ENCODE measurements at places on chromosomes 11 and 22.

GRCh38 chr22:21569459-21570170 is 2.1 kb downstream of the UBE2L3 start:
- no peak for DNase-seq

- DNase-seq = no peak
Observed at GRCh38 chr11:20078846-20079245, 81.4 kb downstream of the DBX1 start.

DNA sequence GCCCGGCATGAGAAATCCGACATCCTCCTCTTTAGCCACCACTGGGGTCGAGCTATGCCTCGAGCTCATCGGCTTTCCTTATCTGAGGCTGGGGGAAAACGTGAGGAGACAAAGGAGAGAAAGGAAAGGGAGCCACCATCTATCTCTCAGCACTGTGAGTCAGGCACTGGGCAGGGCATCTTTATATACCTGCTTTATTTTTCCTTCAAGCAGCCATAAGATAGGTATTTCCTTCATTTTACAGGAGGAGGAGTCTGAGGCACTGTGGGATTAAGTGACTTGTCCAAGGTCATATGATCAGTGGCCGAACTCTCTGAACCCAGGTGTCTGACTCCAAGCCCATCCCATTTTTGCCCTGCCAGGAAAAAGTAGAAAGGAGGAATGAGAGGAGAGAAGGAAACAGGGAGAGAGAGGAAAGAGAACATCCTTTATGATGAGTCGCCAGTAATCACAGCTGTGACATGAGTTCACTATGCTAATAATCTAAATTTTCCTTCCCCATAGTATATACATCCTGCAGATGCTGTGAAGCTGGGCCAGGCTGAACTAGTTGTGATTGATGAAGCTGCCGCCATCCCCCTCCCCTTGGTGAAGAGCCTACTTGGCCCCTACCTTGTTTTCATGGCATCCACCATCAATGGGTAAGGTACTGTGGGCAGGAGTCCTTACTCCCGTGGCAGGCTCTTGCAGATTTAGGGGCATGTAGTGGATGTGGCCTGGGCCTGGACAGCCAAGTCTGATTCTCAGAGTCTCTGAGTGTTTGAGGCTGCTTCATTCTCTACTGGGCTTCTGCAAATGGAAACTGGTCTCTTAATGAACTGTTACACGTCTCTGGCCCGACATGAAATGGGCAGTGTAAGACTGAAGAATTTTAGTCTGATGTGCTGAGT is 21.8 kb downstream of the NAT10 start:
- no peak for DNase-seq

DNA sequence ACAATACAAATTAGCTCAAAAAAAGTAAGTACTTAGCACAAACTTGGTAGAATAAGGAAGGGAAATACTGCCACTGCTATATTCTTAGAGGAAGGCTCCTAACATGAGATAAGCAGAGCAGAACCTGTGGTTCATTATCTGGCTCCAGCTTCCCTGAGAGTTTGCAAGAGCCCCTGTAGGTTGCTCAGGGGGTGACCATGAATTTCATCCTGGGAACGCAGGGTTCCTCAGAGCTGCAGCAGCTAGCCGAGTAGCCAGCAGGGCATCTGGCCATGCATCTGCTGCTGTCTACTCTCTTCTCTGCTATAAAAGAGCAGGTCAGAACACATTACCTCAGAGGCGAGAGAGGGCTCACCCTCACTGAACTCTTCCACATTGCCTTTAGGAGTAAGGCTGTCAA is 67.3 kb downstream of the TRPC6 start:
- DNase-seq = no peak

GRCh38 chr11:9533736-9534473 is 39.6 kb upstream of the WEE1 start:
- no peak for DNase-seq

GRCh38 chr22:27323661-27324060 is 477.9 kb downstream of the MN1 start:
- DNase-seq = no peak

GRCh38 chr11:74232311-74232950 is 61.3 kb downstream of the PPME1 start:
- no peak for DNase-seq

DNA sequence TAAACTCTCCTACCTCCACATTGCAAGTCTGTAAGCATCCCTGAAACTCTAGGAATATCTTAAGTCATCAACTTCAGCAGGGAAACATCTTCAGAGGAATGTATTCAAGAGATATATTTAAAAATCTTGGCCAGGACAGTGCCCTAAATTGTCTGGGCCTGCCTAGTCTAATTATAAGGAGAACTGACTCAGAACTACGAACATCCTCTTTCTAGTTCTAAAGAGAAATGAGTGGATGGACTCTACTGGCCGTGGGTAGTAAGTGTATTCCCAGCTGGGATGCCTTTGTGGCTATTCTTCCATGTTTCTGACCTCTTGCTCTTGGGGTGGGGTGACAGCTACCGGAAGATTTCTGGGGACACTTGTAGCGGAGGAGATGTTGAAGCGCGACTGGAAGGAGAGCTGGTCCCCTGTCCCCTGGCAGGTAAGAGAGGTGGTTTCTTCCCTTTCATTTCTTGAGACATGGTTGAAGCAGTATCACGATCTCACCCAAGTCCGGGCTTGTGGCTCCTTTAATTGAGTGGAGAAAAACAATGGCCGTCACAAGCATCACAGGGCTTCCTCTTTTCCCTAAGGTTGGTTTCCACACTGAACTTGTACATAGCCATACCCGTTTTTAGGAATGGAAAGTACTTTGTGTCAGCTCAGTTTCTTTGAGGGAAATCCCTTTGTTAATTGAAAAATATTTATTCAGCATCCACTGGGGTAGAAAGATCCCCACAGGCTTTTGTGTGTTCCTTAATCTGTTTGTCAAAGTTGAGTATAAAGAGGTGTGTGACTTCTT is 97.7 kb upstream of the SORL1-AS1 start:
- no peak for DNase-seq

DNA sequence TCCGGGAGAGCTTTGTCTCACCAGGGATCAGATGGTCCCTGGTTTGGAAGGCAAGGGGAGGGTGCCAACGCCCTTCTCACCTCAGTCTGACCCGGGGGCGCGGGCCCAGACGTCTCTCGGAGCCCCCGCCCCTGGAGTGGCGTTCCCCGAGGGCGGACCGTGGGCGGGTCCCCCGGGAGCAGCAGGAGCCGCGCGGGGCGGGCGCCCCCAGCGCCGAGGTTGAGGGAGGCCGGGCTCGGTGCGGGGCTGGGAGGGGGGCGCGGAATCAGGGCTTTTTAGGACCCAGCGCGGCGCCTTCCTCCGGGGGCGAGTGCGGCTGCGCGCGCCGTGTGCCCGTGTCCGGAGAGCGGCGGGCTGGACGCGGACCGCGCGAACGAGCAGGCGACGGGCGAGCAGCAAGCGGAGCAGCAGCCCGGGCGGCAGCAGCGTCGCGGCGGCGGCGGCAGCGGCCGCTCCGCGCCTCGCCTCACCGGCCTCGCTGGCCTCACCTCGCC is at the start of gene KCNC1:
KCNC1 (plus strand) TSS at position 364 of the 494 bp plus-strand sequence. CDS start 1,222 bp downstream, outside the sequence.
- DNase-seq = no peak

GRCh38 chr11:43676933-43677332 is 3.6 kb upstream of the HSD17B12 start:
- no peak for DNase-seq

DNA sequence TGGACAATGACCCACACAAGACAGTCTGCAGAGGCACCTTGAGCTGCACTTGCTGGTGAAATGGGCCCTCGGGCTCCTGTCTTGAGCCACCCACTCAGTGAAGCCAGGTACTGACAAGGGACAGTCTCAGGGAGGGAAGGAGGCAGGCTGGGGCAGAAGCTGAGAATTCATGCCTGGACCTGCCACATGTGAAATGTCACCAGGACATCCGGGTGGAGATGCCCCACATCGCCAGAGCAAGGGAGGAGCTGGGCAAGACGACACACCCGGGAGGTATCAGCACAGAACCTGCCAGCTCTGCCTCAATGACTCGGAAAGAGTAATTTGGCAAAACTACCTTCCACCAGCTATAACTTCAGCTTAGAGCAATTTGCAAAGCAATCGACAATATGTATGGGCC is 23.5 kb downstream of the CPT1A start:
- no peak for DNase-seq

GRCh38 chr11:126114486-126115126 is 51.9 kb upstream of the CDON start:
- no peak for DNase-seq

GRCh38 chr11:66133216-66133775 is 63.2 kb downstream of the PACS1 start:
- no peak for DNase-seq

DNA sequence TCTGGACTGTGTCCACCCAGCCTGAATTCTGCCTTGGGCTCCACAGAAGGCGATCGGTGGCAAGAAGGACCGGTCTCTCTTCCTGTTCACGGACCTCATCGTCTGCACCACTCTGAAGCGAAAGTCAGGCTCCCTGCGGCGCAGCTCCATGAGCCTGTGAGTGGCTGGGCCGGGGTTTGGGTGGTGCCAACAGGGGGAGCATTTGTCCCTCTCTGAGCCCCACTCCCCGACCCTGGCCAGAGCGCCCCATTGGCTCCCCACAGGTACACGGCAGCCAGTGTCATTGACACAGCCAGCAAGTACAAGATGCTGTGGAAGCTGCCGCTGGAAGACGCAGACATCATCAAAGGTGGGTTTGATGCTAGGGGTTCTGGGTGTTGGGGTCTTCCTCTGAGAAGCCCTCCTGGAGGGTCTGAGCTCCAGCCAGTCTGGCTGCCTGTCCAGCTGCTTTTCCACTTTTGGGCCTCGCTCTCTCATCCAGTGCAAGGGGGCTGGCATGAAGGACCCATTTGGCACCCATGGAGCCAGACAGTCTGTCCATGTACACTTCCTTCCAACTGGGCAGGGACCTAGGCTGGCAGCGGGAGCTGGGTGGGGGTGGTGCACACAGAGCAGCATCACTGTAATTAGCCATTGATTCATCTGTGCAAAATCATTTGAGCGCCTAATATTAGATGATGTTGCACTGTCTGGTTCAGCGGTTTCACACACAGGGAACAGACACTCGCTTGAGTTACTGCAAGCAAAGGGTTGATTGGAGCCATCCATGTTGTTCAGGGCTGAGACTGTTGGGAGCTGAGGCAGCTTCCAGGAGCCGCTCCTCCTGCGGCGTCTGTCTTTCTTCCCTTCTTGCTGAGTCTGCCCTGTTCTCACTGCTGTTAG is 19.0 kb upstream of the RELT start:
- DNase-seq = no peak

DNA sequence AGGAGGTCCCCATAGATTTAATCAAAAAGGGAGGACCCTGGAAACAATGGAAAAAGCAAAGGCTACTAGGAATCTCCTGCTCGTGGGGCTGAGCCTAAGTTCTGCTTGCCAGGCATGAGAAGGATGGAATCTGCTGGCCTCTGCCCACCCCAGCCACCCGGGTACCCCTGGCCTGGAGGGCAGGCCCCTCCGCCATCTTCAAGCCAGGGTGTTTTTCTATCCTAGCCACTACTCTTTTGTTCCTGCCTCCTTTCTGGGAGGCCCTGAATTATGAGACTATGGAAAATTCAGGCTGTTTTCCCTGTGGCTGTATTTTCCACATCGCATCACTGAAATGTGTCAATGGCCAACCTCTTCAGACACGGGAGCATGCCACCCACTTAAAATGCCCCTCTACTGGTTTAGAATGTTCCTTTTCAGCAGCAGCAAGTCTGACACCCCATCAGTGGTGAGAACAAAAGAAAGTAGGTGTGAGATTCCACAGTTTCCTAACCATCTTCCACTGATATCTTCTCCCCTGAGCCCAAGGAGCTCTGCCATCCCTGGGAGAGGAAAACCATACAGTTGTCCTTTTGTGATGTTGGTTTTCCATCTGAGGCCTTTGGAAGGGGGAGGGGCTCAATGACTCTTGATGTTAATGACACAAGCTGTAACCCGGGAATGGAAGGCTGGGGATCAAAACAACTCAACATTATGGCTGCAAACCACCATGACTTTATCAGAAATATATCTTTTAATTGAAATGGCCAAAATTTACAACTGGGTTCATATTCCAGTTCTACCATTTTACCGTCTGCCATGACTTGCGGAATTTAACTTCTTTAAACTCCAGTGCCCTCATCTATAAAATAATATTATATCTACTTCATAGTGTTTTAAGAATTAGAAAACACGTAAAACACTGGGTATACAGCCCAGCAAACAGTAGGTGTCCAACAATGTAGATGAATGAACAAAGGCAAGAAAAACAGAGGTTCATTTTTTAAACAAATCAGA is 22.2 kb downstream of the DKK3 start:
- no peak for DNase-seq

DNA sequence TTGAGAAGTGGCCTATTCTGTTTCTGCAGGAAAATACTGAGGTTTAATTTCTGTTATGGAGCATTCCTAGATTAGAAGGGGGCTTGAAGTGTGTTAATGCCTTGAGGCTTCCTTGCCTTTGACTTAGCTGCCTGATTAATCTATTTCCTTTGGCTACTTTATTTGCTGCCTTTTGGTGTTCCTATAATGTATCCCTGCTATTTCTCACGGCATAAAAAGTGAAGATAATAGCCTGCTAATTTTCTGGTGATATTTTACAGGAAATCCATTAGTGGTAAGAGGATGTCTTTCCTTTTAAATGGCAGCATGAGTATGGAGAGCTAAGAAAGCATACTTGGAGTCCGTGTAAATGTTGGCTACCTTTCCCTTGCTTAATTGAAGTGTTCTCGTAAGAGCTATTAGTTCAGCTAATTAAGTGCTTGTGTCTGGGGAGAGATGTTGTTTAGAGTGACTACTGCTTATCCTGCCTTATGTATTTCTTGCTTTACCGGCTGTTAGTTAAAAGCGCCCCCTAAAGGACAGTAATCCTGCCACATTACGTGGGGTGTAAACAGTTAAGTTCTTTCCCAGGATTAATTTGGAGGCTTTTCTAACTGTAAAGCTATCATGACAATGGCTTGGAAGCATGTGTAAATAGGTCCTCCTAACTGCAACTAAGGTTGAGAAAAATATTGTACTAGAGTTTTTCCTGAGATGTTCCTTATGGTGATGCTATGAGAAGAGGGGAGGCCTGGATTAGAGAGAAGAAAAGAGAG is 45.6 kb downstream of the ZNF280B start:
- no peak for DNase-seq

GRCh38 chr11:27571154-27571810 is 64.7 kb upstream of the LIN7C start:
- DNase-seq = peak; percentile 75

GRCh38 chr11:46918788-46919513 is 601 bp upstream of the LRP4 start:
- DNase-seq = no peak

- DNase-seq = no peak
Observed at GRCh38 chr22:45843986-45844385, 133.0 kb downstream of the WNT7B start.

GRCh38 chr22:47063606-47064005 is 301.2 kb downstream of the TBC1D22A start:
- DNase-seq = no peak

DNA sequence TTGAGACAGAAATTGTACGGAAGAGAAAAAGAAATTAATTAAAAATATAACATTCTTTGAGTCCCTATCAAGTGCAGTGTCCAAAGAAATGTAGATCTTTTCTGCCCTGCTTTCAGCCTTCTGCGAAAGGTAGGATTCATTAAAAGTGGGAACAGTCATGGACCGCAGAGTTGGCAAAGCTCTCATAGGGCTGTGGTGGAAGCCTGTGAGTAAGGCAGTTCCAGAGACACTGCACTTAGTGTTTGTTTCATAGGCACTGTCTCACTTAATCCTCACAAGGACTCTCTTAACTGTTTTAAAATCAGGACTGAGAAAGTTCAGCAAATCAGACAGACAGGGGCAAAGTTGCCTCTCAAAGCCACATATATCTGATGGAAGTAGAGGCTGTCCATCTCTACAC is 5.5 kb downstream of the MRGPRX2 start:
- DNase-seq = no peak
